ENCODE measurements at places on chromosomes 6 and 20. TPM values are rescaled to one million over a fixed set of nuclear protein-coding genes. Genes with fewer than 3 reads are reported as not detected.

Gene FNDC11
- 1.8 TPM for total RNA-seq

Gene LRFN2
- total RNA-seq: not detected

Gene IL17F
- total RNA-seq: not detected

Gene SNPH
- total RNA-seq: 13.9 TPM

Gene EPHA7
- not detected for total RNA-seq

Gene HBS1L
- 157 TPM for total RNA-seq

Gene THEMIS
- total RNA-seq: not detected

Gene BPIFB4
- not detected for total RNA-seq

Gene POU3F2
- 0.93 TPM for total RNA-seq

Gene TRIM15
- not detected for total RNA-seq

Gene PNLDC1
- total RNA-seq: not detected

Gene PPP1R3G
- total RNA-seq: 0.22 TPM

Gene OR11A1
- total RNA-seq: not detected

- DNase-seq: peak; percentile 88
These were observed 1.2 kb downstream of the CHMP4B start for GRCh38 chr20:33812152-33812849.

DNA sequence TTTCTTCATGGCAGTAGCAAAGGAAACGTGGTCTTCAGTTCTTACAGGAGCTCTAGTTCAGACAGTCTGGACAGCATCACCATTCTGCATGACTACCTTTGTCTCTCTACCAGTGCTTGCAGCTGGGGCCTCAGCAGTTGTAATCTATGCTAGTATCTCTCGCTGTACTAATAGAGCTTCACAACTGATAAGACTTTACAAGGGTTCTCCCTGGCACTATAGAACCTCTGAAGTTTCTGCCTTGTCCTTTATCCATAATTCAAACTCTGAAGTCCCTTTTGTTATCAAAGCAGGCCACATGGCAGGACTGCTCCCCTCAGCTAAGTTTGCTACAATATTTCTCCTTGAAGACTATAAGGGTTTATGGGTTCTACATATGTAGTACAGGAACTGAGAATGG lies 842.1 kb upstream of the ADGRB3 start:
- DNase-seq: no peak

GRCh38 chr6:169646906-169647567 lies 54.8 kb downstream of the WDR27 start:
- no peak for DNase-seq

DNA sequence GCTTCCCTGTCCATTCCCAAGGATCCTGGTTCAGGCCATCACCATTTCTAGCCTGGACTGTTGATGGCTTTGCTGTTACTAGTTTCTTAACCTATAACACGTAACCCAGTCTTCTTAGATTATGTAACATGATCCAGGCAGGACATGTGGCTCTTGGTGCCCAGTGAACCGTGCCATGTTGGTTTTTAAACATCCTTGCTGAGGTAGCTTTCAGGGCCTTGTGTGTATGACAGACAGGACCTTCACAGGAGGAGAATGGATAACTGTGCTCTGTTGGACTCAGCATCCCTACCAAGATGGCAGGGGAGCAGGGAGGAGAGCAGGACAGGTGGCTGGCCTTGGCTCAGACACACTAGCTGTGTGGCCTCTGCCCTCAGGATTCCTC lies 46.8 kb downstream of the PANK2 start:
- DNase-seq: no peak

DNA sequence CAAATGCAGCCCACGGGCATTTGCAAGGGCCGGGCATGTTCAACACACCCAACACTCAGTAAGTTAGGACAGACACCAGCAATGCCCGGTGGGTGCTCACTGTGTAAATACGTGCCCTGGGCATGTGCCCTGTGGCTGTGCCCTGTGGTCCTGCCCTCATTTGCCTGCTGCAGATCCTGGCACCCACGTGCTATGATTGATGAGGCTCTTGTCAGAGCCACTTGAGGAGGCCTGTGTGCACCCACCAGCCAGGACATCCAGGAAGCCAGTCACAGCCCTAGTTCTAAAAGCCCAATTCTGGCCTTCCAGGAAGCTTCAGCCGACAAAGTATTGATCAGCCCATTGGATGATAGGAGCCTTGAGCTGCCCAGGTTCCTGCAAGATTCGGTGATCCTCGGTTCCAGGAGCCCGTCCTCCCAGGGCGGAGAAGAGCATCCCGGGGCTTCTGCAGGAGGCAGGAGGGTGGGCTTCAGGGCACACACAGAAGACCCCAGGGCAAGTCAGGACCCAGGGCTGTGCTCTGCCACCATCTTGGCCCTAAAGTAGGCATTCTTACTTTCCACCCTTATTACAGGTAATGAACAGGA lies 223.9 kb downstream of the PREX1 start:
- DNase-seq: no peak

DNA sequence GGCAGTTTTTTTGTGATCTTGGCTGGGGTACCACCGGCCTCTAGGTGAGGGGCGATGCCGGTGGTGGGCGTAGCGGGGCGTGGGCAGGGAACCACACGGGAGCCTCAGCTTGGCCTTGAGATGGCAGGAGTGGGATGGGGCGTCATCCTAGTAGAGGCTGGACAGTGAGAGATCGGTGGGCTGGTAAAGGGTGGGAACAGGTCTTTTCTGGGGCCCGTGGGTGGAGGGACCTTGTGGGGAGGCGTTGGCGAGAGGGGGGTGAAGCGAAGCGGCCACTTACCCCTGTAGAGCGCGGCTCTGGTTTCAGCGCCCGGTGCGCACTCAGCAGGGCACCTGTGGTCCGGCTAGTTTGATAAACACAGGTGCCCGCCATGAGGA lies 12.0 kb downstream of the ITPR3 start:
- no peak for DNase-seq

GRCh38 chr6:34867484-34867883 lies 20.4 kb downstream of the TAF11 start:
- DNase-seq: no peak

DNA sequence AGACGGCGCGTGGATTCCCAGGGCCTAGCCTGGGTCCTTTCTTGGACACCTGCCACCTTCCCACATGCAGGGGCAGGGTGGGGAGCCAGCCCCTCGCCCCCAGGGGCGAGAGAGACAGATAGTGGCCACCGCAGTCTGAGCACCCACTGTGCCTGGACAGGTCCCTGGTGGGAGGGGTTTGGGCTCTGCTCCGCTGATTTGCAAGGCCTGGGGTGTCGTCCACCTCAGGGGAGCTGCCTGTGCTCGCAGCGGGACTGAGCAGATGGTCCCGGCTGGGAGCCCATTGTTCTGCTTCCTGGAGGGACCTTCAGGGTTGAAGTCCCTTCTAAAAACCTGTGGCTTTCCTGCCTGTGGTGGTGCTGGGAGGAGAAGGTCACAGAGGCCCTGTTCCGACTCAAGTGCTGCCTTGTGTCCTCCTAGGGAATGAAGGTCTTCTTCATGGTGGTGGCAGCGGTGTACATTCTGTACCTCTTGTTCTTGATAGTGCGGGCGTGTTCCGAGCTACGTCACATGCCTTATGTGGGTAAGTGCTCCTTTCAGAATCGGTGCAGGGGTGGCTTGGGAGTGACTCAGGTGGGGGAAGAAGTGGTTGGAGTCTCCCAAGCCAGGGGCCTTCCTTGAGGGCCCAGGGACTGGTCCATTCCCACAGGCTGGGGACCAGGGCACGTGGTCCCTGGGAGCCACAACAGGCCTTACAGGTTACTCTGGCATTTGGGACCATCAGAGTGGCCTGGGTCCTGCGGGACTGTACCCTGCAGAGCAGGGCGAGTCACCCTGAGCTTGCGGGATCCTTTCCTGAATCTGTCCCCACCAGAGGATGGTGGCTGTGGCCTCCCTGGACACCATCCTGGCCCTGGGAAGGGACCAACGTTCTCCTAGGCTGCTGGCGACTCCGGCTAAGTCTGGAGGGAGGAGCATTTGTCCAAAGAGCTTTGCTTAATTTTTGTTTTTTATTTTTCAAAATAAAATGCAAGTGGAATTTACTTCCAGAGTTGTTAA lies 19.6 kb downstream of the DYNLT1 start:
- no peak for DNase-seq

GRCh38 chr6:112800916-112801315 lies 453.8 kb downstream of the RFPL4B start:
- DNase-seq: no peak

DNA sequence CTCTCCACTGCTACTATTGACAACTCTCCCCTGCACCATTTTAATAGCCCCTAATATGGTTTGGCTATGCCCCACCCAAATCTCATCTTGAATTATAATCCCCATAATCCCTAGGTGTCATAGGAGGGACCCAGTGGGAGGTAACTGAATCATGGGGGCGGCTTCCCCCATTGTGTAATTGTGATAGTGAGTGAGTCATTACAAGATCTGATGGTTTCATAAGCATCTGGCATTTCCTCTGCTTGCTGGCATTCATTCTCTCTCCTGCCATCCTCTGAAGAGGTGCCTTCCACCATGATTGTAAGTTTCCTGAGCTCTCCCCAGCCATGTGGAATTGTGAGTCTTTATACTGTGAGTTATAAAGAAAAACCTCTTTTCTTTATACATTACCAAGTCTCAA lies 74.1 kb upstream of the TCF21 start:
- peak; percentile 78 for DNase-seq

- no peak for DNase-seq
These were observed 75.6 kb downstream of the MMS22L start for GRCh38 chr6:97207383-97207782.

GRCh38 chr6:25035512-25036435 lies 100.0 kb upstream of the RIPOR2 start:
- DNase-seq: peak; percentile 40

DNA sequence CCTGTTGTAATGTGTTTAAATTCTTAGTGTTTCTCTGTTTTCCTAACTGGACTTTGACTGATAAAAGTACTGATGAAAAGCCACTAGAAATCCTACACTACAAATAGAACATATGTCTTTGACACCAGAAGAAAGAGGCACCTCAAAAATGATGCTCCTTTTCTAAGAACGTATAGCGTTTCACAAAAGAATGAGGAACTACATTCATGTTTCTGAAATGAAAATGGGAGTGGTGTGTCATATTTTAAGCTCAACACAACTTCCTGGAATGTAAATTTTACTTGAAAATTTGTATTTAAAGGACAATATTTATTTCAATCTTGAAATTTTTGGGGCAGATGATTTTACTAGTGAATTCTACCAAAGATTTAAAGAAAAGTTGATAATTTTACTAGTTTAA lies 35.3 kb downstream of the KIAA0408 start:
- DNase-seq: no peak

DNA sequence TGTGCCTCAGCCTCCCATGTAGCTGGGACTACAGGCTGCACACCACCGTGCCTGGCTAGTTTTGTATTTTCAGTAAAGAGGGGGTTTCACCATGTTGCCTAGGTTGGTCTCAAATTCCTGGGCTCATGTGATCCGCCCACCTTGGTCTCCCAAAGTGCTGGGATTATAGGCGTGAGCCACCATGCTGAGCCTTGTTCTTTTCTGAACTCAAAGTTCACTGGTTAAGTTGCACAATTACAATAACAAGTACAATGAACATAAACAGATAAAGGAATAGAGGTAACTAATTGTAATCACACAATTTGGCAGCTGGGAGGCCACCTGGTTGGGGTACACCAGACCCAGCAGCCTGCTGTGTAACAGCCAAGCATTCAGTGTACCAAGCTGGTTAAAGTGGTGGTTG lies 6.7 kb downstream of the NUDT3 start:
- no peak for DNase-seq

- no peak for DNase-seq
These were observed 27.6 kb downstream of the RPS12 start for GRCh38 chr6:132841966-132842365.

DNA sequence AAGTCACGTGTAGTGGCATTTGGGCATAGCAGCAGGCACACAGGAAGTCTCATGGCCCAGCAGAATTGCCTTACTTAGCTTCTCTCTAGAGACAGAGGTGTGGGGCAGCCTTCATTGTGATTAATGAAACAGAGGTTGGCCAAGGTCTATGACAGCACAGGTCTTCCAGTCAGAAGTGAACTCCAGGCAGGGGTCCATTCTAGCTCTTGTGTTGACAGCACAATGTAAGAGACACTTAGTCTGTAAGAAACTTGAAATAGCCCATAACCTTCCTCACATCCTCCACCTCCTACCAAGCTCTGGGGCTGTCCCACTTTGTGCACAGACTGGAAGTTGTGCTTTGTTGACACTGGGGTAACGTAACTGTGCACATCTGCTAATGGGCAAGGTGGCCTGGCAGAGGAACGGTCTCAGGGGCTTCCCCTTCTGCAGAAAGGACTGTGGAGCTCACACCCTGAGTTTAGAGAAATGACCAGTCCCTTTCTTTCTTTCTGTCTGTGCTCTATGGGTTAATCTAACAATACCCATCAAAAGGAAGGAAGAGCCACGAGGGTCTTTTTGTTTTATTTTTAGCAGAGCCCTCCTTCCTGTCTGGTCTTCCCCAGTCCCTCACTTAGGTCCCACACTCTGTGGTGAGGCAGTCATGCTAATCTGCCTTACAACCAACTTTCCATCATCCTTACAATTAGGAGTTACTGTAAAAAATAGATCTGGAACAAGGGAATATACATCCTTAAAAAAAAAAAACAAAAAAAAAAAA lies 35.6 kb upstream of the TAGAP start:
- no peak for DNase-seq

DNA sequence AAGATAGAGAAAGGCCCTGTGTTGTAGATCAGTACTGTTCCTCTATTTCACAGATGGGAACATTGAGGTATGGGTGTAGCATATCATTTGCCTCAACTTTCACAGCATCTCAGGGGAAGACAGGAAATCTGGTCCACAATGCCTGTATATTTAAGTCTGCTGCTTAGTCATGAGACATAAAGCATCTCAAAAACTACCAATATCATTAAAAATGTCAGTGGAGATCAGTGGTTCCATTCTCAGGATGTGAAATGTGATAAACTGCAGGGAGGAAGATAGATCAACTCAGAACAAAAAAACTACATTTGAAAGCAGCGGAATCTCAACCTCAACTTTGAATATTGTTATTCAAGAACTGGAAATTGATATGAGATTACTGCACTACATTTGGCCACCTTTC lies 192.9 kb upstream of the PREP start:
- DNase-seq: no peak

- DNase-seq: no peak
These were observed 247.8 kb downstream of the RNF144B start for GRCh38 chr6:18634912-18635311.

DNA sequence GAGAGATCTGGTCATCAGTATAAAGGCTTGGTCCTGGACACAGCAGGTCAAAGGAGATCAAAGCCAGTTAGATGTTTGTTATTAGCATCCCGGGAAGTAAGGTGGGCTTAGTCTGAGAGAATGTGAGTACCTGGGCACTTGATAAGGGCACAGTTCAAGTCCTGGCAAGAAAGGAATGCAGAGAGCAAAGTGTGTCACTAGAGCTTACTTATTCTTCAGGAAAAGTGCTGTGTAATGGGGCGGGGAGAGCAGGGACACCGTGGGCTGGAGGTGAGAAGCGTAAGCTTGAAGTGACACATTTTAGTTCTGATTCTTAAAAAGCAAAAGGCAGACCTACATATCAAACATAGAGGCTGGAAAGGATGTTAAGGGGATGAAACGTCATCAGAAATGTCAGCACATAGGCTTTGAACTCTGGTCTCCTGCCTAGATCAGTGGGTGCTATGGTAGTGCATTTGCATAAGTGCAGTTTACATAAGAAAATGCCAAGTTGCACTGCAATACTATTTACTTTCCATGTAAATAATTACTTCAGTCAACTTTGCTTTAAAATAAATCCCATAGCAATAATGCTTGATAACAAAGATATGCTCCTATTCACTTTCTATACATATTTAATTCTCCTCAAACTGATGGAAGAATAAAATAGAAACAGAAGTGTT lies 2.6 kb downstream of the SAMD5 start:
- no peak for DNase-seq

GRCh38 chr6:131952886-131953509 lies 1.8 kb upstream of the CCN2 start:
- no peak for DNase-seq

Data from A172 (cell line).